ENCODE measurements at places on chromosomes 16 and 17.

DNA sequence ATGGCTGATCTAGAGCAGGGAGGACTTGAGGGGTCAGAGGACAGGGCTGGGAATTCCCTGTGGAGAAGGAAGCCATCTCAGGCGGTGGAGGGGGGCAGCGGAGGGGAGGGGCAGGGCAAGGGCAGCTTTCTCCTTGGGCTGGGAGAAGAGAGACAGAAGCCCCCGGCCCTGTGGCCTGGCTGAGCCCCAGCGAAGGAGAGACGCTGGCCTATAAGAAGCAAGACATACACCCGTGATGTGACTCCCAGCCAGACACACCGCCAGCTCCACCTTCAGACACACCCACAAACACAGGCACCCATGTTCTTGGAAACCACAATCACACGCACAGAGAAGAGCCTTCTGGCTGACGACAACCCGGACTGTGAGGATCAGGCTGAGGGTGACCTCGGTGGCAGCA, 10.0 kb downstream of the TRPV3 start:
- DNase-seq, result no peak

DNA sequence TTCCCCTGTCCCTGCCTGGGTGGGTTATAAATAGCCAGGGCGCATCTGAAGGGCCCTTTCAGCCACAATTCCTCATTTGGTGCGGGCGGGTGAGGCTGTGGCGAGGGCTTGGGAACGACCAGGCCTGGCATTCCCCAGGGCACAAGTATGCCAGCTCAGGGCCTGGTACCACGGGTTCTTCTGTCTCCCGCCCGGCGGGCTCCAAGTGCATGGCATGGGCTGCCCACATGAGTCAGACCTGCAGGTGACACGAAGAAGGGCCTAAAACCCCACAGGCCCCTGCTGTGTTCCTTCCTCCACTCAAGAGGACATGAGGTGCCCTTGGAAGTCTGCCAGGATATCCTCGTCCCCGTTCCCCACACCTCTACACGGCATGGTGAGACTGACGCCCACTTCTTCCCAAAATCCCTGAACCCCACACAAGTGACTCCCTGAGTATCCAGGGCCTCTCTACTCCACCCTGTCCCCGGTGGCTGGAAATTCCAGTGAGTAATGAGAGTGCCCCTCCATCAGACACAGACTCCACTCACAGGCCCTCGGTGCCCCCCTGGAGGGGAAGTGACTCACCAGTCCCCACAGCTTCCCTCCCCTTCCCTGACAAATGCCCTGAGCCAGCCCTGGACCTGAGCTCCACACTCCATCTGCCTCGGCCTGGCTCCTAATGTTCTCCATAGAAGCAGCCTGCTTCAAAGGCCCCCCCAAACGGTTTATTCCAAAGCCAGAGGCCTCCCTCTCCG, 68.8 kb downstream of the ABR start:
- DNase-seq, result peak; percentile 53

GRCh38 chr16:78704416-78704815, 605.0 kb downstream of the WWOX start:
- DNase-seq, result no peak

GRCh38 chr16:21223787-21224186, 9.7 kb upstream of the ANKS4B start:
- no peak for DNase-seq

GRCh38 chr17:42286411-42287221, 1.7 kb upstream of the STAT5A start:
- DNase-seq, result no peak

DNA sequence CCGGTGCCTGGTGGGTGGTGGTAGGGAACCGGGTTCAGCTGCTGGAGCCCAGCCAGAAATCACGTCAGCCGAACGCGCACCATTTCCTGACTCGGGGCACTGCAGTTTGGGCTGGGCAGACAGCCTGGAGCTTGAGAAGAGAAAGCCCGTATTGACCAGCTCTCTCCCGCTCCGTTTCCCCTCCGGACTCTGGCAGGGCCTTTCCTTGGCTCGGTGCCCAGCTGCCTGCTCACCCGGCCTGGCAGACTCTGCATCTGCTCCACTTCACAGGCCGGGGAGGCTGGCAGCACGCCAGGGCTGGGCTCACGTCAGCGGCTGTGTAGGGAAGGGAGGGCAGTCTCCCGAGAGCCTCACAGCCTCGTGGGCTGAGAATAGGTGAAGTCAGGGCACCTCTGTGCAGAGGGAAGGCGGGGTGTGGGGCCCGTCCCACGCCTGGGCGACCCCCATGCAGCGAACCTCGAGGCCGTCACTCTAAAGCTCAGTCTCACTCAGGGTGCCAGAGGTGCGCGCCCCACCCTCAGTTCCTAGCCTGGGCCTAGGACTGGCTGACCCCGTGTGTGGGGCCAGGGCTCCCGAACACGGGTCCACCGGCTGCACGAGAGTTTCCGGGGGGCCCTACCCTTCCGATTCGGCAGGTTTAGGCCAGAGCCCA, 59.1 kb downstream of the OR1D5 start:
- DNase-seq, result peak; percentile 96

- no peak for DNase-seq
These were observed 20.1 kb upstream of the APRT start for GRCh38 chr16:88831838-88832237.

DNA sequence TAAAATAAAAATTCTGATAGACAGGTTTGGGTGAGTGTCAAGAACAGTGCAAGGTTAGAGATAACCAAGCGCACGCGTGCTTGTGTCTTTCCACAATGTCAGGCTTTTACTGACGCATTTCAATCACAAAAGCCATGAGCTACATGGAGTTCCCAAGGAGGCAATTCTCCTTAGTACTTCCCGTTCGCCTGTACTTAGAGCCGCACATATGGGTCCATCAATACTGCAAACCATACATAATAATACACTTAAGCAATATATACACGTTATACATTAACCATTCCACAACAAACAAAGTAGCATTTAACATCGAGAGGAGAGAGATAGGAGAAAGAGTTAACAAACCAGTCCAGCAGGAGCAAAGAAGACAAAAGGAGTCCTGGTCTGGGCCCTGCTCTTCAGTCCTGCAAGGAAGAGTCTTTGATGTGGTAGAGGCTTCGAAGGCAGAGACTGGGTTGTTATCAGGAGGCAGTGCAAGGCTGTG, 11.9 kb upstream of the GPRC5C start:
- DNase-seq, result no peak

- no peak for DNase-seq
These were observed 28.5 kb upstream of the TRAP1 start for GRCh38 chr16:3745751-3746355.
